Activated CD4-positive, alpha-beta T cell treated with anti-CD3 and anti-CD28 coated beads, Interleukin-2, amount 10 ng/mL, durations not matched to agents 24 days and 14 days (primary cell): ENCODE measurements at places on chromosomes 7 and 10. TPM values are rescaled to one million over a fixed set of nuclear protein-coding genes. Genes with fewer than 3 reads are reported as not detected.

GRCh38 chr10:8054244-8054493, 319 bp upstream of the GATA3 start:
- peak overlapping the region; percentile 90 for H3K4me3 ChIP-seq
- no peak for DNase-seq
- peaks cover 36% of the 10 kb centered on the region for H3K4me1 ChIP-seq
- peaks cover 20% of the 10 kb centered on the region for H3K27me3 ChIP-seq
- peak overlapping the region; percentile 98 for H3K27ac ChIP-seq
- peaks cover 43% of the 10 kb centered on the region for H3K36me3 ChIP-seq

DNA sequence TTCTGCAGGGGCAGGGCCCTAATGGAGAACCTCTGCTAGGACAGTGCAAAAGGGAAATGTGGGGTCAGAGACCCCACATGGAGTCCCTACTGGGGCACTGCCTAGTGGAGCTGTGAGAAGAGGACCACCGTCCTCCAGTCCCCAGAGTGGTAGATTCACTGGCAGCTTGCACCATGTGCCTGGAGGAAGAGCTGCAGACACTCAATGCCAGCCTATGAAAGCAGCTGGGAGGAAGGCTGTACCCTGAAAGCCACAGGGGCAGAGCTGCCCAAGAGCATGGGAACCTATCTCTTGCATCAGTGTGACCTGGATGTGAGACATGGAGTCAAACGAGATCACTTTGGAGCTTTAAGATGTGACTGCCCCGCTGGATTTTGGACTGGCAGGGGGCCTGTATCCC, 20.3 kb upstream of the GNAT3 start:
- no peaks in the 10 kb centered on the region for H3K36me3 ChIP-seq
- H3K27me3 ChIP-seq: no peaks in the 10 kb centered on the region
- H3K27ac ChIP-seq: no peak overlapping the region
- no peak for DNase-seq

- H3K36me3 ChIP-seq: no peaks in the 10 kb centered on the region
- no peaks in the 10 kb centered on the region for H3K4me1 ChIP-seq
- no peak for DNase-seq
- H3K27me3 ChIP-seq: no peaks in the 10 kb centered on the region
Observed at GRCh38 chr7:29508608-29509007, 55.0 kb upstream of the PRR15 start.

GRCh38 chr7:41573443-41573842, 129.4 kb downstream of the INHBA start:
- no peak overlapping the region for H3K27ac ChIP-seq

- DNase-seq: no peak
- H3K27me3 ChIP-seq: no peaks in the 10 kb centered on the region
- no peaks in the 10 kb centered on the region for H3K4me1 ChIP-seq
Observed at GRCh38 chr7:138338361-138338760, 121.7 kb upstream of the TRIM24 start.

GRCh38 chr10:95170790-95171189, 23.2 kb upstream of the ACSM6 start:
- no peaks in the 10 kb centered on the region for H3K27me3 ChIP-seq
- H3K4me1 ChIP-seq: no peaks in the 10 kb centered on the region
- no peak for DNase-seq
- H3K27ac ChIP-seq: no peak overlapping the region
- H3K4me3 ChIP-seq: no peak overlapping the region
- H3K36me3 ChIP-seq: no peaks in the 10 kb centered on the region

DNA sequence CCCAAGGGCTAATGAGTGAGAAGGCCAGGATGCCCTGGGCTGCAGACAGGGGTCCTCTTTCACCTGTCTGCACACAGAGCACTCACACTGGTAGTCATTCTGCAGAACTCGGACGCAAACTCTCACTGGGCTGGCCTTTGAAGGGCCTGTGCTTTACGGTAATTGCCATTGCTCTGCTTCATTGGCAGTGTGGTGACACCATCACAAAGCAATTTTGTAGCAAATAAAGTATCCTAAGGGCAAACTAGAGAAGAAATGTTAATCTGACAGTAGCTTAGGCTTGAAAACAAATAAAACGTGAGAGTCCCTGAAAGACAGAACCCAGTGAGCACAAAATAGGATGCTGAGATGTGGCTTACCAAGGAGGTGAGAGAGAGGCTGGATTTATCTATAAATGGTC, 30.6 kb upstream of the FIGNL1 start:
- peaks cover 34% of the 10 kb centered on the region for H3K27me3 ChIP-seq
- no peaks in the 10 kb centered on the region for H3K4me1 ChIP-seq
- H3K4me3 ChIP-seq: no peak overlapping the region

DNA sequence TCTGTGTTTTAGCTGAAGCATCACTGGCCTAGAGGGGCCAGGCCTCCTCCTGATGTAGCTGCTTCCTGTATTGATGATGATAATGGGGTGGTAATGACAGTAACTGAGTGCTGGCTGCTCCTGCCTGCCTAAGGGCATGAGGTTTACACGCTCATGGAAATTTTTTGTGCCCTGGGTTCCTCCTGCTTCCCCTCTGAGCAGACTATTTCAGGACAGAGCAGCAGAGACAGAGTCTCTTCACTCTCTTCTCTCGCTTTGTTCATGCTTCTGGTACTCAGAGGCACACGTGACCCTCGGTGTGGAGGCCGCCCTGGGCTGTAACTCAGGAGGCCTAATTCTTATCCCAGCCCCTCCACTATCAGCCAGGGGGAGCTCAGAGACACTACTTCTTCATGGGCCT, 27.9 kb downstream of the LRRC20 start:
- H3K27me3 ChIP-seq: no peaks in the 10 kb centered on the region
- peaks cover 21% of the 10 kb centered on the region for H3K4me1 ChIP-seq

GRCh38 chr7:158353606-158354570, 233.7 kb downstream of the PTPRN2 start:
- H3K36me3 ChIP-seq: no peaks in the 10 kb centered on the region
- no peaks in the 10 kb centered on the region for H3K4me1 ChIP-seq
- H3K4me3 ChIP-seq: no peak overlapping the region
- peak; percentile 70 for DNase-seq

DNA sequence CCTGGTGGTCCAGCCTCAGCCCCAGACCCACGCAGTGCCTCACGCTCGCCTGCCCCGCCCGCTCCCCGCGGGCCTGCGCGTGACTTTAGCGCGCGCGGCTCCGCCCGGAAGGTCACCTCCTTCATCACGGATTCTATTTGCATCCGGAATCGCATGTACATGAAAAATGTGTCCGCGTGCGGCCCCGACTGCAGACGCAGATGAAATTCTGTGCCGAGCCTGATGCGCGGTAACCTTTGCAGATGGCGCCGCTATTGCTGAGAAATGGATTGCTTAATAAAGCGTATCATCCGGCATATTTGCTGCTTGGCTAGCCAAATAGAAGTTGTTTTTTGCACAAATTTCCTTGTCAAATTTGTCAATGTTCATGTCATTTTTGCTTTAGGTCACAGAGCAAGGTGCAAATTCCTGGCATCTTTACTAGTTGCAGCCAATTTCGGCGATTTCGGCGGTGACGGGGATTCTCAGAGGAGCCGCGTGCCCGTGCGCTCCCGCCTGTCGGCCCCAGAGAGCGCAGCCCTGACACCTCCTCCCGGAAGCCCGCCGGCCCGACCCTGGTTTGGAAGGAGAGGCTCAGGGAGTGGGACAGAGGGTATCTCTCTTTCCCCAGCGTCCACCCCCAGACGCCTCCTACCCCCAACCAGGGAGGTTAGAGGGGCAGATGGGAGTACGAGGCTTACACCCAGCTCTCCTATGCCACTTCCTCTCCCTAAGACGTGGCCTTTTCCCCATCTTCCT, 85.9 kb upstream of the PAX2 start:
- H3K36me3 ChIP-seq: peaks cover 2% of the 10 kb centered on the region
- H3K4me1 ChIP-seq: peaks cover 20% of the 10 kb centered on the region
- H3K4me3 ChIP-seq: no peak overlapping the region
- peaks cover 74% of the 10 kb centered on the region for H3K27me3 ChIP-seq

DNA sequence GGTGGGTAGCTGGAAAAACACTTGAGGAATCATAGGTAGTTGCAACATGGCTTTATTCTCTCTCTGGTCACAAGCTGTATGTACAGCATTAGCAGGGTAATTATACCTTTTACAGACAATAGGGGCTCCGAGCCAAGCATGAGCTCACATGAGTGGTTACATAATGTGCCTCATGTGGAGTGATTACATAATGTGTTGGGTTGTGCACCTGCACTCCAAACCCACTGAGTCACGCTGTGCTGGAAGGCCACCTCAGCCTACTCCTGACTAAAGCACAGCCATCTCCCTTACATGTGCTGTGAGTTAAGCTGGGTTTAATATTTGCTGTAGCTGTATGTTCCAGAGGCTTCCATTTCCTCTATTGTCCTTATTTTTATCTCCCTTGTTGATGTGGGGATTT, 348.7 kb upstream of the SEMA3C start:
- H3K27ac ChIP-seq: no peak overlapping the region
- H3K27me3 ChIP-seq: no peaks in the 10 kb centered on the region
- DNase-seq: no peak
- no peaks in the 10 kb centered on the region for H3K36me3 ChIP-seq

GRCh38 chr10:85612378-85612775, 754.2 kb downstream of the GRID1 start:
- DNase-seq: peak; percentile 89
- peak overlapping the region; percentile 46 for H3K4me3 ChIP-seq
- H3K27me3 ChIP-seq: peaks cover 25% of the 10 kb centered on the region
- peaks cover 25% of the 10 kb centered on the region for H3K4me1 ChIP-seq
- H3K27ac ChIP-seq: no peak overlapping the region
- no peaks in the 10 kb centered on the region for H3K36me3 ChIP-seq

DNA sequence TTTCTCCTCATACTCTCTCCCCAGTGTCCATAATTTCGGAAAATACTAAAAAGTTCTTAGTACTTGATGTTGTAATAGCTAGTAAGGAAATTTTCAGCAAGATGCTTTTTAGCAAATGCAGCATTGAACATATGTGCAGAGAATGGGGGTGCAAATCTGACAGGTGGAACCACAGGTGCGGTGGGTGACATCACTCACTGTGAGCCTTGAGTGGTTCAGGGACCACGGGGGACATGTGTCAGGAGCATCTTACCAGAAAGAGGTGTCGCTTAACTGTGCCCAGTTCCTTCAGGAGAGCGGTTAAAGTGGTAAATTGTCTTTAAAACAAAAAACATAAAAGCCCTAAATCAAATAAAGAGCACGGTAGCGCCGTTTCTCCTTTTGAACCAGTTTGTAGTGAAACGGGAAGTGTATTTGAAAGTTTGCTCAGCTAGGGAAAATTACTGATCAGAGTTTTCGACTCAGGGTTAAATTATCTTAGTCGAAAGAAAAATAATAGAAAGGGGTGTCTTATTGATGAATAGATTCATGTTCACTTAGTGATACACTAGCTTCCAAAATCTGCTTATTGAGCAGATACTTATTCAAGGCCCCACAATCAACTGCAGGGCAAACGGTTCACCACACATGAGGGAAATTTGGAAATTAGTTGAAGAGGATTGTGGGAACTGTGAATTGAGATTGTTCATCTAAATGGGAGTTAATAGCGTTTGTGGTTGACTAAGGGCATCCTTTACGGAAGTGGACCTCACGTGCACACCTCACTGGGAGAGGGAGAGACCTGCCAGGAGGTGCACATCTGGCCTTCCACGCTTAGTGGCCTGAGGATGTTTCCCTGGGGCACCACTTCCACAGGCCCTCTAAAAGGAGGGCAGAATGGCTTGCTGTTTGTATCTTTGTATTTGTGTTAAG, 12.7 kb downstream of the CUL1 start:
- peaks cover 44% of the 10 kb centered on the region for H3K4me1 ChIP-seq
- H3K27ac ChIP-seq: peak overlapping the region; percentile 22
- peaks cover 18% of the 10 kb centered on the region for H3K36me3 ChIP-seq
- no peak overlapping the region for H3K4me3 ChIP-seq

- peaks cover 43% of the 10 kb centered on the region for H3K4me1 ChIP-seq
- peak overlapping the region; percentile 68 for H3K4me3 ChIP-seq
- H3K27me3 ChIP-seq: no peaks in the 10 kb centered on the region
- DNase-seq: peak; percentile 85
- H3K36me3 ChIP-seq: peaks cover 7% of the 10 kb centered on the region
Observed at GRCh38 chr10:5317547-5318107, 47.1 kb upstream of the UCN3 start.

- H3K36me3 ChIP-seq: no peaks in the 10 kb centered on the region
- H3K27ac ChIP-seq: no peak overlapping the region
- no peak overlapping the region for H3K4me3 ChIP-seq
Observed at GRCh38 chr10:125151553-125152449, 8.6 kb downstream of the CTBP2 start.

- no peak for DNase-seq
- H3K27ac ChIP-seq: no peak overlapping the region
- H3K4me1 ChIP-seq: no peaks in the 10 kb centered on the region
Observed at GRCh38 chr7:91892821-91893340, 12.4 kb upstream of the MTERF1 start.

GRCh38 chr7:22137466-22137865, 191.8 kb upstream of the CDCA7L start:
- H3K4me3 ChIP-seq: no peak overlapping the region
- H3K36me3 ChIP-seq: no peaks in the 10 kb centered on the region
- no peak for DNase-seq
- peaks cover 21% of the 10 kb centered on the region for H3K27me3 ChIP-seq

GRCh38 chr7:140638173-140638791, 2.3 kb downstream of the DENND2A start:
- H3K4me3 ChIP-seq: no peak overlapping the region
- DNase-seq: no peak
- H3K27ac ChIP-seq: no peak overlapping the region
- peaks cover 2% of the 10 kb centered on the region for H3K36me3 ChIP-seq
- H3K27me3 ChIP-seq: peaks cover 65% of the 10 kb centered on the region

GRCh38 chr7:36871863-36872262, 147.6 kb upstream of the AOAH start:
- DNase-seq: peak; percentile 70
- H3K4me1 ChIP-seq: peaks cover 18% of the 10 kb centered on the region
- peak overlapping the region; percentile 2 for H3K27ac ChIP-seq
- H3K36me3 ChIP-seq: peaks cover 73% of the 10 kb centered on the region

GRCh38 chr10:123703195-123703790, 37.1 kb downstream of the GPR26 start:
- H3K4me1 ChIP-seq: no peaks in the 10 kb centered on the region
- DNase-seq: no peak
- H3K27me3 ChIP-seq: no peaks in the 10 kb centered on the region

DNA sequence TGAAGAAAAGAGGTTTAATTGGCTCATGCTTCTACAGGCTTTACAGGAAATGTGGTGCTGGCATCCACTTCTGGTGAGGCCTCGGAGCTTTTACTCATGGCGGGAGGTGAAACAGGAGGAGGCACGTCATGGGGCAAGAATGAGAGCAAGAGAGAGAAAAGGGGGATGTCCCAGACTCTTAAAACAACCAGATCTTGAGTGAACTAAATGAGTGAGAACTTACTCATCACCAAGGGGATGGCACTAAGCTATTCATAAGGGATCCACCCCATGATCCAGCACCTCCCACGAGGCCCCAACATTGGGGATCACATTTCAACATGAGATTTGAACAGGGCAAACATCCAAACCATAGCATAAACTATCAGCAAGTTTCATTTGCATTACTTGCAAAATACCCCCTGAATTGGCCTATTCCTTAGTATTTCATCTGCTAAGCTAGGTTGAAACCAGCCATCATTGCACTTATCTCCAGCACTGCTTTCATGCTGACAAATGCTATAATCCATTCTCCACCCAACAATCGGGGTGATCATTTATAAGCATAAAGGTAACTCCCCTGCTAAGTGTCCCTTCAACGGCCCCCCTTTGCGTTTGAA, 179.0 kb downstream of the NOC3L start:
- DNase-seq: no peak
- H3K36me3 ChIP-seq: no peaks in the 10 kb centered on the region
- no peaks in the 10 kb centered on the region for H3K4me1 ChIP-seq
- H3K27ac ChIP-seq: no peak overlapping the region
- no peak overlapping the region for H3K4me3 ChIP-seq

Gene TUBB8
- not detected in 2 replicates for total RNA-seq

Gene LRRD1
- total RNA-seq: not detected in 2 replicates

Gene ATP6V0E2
- 43.5 and 46.7 TPM in 2 replicates for total RNA-seq

Gene CLDN3
- total RNA-seq: not detected in 2 replicates

Gene ANAPC16
- 73.2 and 74.3 TPM in 2 replicates for total RNA-seq

Gene APBB1IP
- 40.0 and 41.3 TPM in 2 replicates for total RNA-seq

Gene KIAA1549
- 0.77 and 0.95 TPM in 2 replicates for total RNA-seq
